Mesothelial cell of epicardium (in vitro differentiated cells): ENCODE measurements at places on chromosomes 13 and 19.

DNA sequence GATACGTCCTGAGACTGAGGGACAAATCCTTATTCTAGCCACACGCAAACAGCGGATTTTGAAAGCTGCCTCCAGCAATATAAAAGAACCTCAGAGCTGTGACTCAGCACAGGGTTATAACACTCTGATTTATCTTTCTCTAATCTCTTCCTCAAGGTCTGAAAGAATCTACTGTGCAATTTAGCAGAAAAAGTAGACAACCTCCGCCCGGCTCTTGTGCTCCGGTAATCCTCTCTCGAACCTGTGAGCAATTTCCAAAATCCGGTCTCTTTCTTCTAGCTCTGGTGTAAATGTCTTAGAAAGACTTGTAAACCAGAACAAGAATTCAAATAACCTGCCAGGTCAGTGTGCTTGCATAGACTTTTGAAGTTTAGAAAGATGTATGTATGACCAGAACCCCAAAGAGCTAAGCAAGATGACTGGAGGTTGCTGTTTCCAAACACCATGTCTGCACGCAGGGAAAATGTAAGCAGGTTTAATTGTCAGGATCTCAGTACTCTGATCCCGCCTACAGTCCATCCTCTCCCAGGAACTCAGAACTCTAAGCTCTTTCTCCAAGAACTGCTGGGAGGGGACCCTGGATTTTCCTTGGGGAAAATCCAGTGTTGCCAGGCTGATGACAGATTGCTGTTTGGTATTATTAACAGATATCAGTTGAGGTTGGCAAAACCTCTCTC is 338.1 kb downstream of the RFC3 start:
- H3K27ac ChIP-seq, result peak overlapping the region; percentile 89
- peaks cover 43% of the 10 kb centered on the region for H3K4me1 ChIP-seq
- no peaks in the 10 kb centered on the region for H3K36me3 ChIP-seq
- no peaks in the 10 kb centered on the region for H3K27me3 ChIP-seq

GRCh38 chr19:5782322-5782721 is 2.2 kb downstream of the PRR22 start:
- no peak overlapping the region for H3K27ac ChIP-seq
- H3K4me3 ChIP-seq, result no peak overlapping the region
- no peaks in the 10 kb centered on the region for H3K27me3 ChIP-seq
- H3K4me1 ChIP-seq, result no peaks in the 10 kb centered on the region
- H3K36me3 ChIP-seq, result peaks cover 17% of the 10 kb centered on the region
- DNase-seq, result no peak

- H3K4me3 ChIP-seq, result no peak overlapping the region
- no peaks in the 10 kb centered on the region for H3K27me3 ChIP-seq
- H3K36me3 ChIP-seq, result peaks cover 35% of the 10 kb centered on the region
- no peaks in the 10 kb centered on the region for H3K4me1 ChIP-seq
- H3K27ac ChIP-seq, result no peak overlapping the region
- no peak for DNase-seq
These were observed 11.7 kb downstream of the NOP53 start for GRCh38 chr19:47756953-47757608.

DNA sequence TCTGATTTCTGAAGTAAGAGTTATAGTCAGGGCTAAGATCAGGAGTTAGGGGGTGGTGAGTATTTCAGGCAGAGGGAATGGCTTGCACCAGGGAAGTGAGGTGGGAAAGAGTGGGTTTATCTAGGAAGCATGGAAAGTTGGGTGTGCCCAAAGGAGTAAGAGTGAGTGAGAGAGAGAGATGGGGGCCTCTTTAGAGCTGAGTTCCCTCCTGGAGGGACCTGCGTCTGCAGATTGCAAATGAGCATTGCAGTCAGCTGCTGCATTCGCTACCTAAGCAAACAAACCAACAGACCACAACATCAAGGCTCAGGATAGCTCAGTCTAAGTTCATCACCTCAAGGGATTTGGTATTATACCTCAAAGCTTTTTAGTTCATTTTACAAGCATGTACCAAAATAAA is 405.8 kb downstream of the FGF9 start:
- DNase-seq, result no peak
- no peaks in the 10 kb centered on the region for H3K36me3 ChIP-seq
- no peak overlapping the region for H3K4me3 ChIP-seq
- peaks cover 43% of the 10 kb centered on the region for H3K4me1 ChIP-seq
- no peaks in the 10 kb centered on the region for H3K27me3 ChIP-seq

DNA sequence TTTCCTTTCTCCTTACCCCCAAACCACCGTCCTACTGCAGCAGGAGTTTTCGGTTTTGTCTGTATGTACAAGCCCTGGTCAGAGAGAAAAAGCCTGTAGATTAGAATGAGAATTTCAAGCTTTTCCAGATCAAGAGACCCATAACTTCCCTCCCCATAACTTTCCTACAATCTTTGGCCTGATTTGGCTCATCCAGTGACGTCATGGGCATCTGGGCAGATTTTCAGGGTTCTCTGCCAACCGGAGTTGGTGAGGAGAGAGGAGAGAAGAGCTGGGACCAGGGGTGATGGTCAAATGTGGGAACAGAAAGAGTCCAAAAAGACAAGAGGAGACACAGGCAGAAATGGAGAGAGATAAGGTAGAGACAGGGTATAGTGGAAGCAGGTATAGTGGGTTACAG is 10.5 kb downstream of the IZUMO2 start:
- H3K4me3 ChIP-seq, result no peak overlapping the region
- DNase-seq, result no peak
- no peaks in the 10 kb centered on the region for H3K36me3 ChIP-seq

- H3K36me3 ChIP-seq, result peaks cover 3% of the 10 kb centered on the region
- no peak overlapping the region for H3K4me3 ChIP-seq
- H3K4me1 ChIP-seq, result peaks cover 9% of the 10 kb centered on the region
- peak overlapping the region; percentile 12 for H3K27ac ChIP-seq
These were observed 20.0 kb downstream of the PNMA8A start for GRCh38 chr19:46451352-46451751.

DNA sequence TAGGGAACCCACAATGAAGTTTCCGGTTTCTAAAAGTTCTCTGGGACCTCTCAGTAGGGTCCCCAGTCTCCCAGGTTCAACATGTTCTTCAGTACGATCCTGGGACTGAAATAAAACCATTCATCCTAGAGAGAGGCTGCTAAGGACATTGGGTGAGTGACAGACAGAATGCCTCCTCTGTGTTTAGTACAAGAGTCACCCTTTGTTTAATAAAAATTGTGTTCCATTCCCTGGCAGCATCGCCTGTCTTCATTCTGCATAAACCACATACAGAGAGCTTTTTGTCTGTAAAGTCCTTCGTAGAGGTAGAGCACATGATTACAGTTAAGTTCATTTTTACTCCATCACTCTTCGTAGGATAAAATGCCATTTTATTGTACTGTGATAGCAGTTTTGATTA is 95.3 kb upstream of the GPR12 start:
- peaks cover 17% of the 10 kb centered on the region for H3K4me1 ChIP-seq
- H3K27ac ChIP-seq, result no peak overlapping the region
- no peak overlapping the region for H3K4me3 ChIP-seq
- no peaks in the 10 kb centered on the region for H3K36me3 ChIP-seq

GRCh38 chr13:112179421-112179820 is 112.5 kb downstream of the SOX1 start:
- no peak overlapping the region for H3K27ac ChIP-seq
- H3K27me3 ChIP-seq, result peaks cover 43% of the 10 kb centered on the region
- no peak overlapping the region for H3K4me3 ChIP-seq
- no peak for DNase-seq
- peaks cover 5% of the 10 kb centered on the region for H3K4me1 ChIP-seq

DNA sequence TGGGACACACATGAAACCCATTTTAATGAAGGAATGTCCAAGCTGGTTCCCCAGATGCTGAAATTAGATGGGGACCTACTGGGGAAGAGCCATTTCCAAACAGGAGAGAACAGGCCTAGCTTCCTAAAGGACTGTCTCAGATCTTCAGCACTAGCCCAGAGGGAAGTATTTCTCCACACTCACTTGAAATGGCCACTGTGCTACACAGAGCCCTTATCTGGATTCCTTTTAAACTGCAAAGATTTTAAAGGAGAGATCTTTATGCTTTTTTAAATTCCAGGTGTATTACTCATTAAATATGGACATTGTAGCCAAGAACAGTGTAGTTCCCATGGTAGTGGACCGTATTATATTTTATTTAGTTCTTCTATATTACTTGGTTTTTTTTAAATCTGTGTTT is 255.3 kb downstream of the SHISA2 start:
- no peak overlapping the region for H3K27ac ChIP-seq
- peaks cover 6% of the 10 kb centered on the region for H3K36me3 ChIP-seq
- H3K4me3 ChIP-seq, result no peak overlapping the region
- no peaks in the 10 kb centered on the region for H3K4me1 ChIP-seq
- H3K27me3 ChIP-seq, result no peaks in the 10 kb centered on the region
- DNase-seq, result no peak

DNA sequence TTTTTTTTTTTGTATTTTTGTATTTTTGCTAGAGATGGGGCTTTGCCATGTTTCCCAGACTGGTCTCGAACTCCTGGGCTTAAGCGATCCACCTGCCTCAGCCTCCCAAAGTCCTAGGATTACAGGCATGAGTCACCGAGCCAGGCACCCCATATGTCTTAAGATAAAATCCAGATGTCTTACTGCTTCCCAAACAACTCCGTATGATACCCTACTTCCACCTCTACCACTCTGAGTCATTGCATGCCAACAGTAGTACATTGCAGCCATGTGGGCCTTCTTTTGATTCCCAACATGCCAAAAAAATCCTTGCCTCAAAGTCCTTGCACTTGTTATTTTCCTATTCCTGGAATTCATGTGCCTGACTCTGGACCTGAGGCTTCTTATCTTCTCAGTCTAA is 799.2 kb downstream of the GPC5 start:
- H3K27ac ChIP-seq, result no peak overlapping the region
- no peaks in the 10 kb centered on the region for H3K36me3 ChIP-seq
- DNase-seq, result no peak
- no peak overlapping the region for H3K4me3 ChIP-seq

DNA sequence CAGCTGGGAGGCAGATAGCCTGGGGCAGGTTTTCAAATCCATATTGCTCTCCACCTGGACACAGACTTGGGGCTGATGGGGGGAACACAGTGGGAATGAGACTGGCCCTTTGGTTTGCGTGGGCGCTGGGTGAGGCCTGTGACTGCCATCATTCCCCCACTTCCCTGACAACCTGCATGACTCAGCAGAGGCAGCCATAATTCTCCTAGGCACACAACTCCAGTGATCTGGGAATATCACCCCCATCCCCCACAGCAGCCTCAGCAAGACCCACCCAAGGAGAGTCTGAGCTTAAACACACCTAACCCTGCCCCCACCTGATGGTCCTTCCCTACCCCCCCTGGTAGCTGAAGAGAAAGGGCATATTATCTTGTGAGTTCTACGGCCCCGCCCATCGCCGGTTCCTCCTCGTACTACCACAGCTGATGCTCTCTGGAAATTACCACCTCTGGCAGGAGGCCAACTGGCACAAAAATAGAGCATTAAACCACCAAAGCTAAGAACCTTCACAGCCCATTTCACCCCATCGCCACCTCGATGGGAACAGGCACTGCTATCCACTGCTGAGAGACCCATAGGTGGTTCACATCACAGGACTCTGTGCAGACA is 71.0 kb downstream of the RNF17 start:
- H3K27me3 ChIP-seq, result peaks cover 19% of the 10 kb centered on the region
- DNase-seq, result no peak
- H3K27ac ChIP-seq, result no peak overlapping the region
- no peaks in the 10 kb centered on the region for H3K4me1 ChIP-seq
- no peaks in the 10 kb centered on the region for H3K36me3 ChIP-seq

DNA sequence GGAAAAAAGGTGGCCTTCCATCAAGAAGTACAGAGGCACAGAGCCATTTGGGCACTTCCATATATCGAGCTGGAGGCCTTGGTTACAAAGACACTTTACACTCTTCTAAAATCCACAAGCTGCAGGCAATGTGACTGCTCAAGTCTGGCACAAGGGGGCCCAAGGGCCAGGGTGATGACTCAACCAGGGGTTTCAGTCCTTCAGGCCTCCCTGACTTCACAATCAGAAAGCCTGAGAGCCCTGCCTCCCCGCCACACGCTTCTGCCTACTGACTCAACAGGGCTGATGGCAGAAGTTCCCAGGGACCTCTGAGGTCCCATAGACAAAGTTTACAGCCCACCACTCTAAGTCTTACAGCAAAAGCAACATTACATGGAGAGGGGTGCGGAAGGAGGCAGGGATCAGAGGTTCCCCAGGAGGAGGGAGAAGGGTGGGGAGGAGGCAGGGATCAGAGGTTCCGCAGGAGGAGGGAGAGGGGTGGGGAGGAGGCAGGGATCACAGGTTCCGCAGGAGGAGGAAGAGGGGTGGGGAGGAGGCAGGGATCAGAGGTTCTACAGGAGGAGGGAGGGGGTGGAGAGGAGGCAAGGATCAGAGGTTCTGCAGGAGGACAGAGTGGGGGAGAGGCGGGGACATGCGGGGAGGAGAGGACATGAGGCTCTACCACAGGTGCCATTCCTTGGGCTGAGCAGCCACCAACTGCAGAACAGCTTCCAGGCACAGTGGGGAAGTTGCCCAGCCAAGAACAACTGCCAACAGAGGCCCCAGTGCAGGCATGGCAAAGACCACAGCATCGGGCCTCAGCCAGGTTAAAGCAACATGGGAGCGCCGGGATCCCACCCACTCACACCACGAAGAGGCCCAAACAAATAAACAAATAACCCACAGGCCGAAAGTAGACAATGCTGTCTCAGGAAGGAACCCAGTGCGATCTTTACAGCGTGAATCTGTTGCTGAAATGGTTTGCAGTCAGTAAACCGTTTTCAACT is 52.0 kb downstream of the SLC7A1 start:
- H3K36me3 ChIP-seq, result no peaks in the 10 kb centered on the region
- H3K27ac ChIP-seq, result no peak overlapping the region
- no peaks in the 10 kb centered on the region for H3K27me3 ChIP-seq
- no peak overlapping the region for H3K4me3 ChIP-seq
- peaks cover 9% of the 10 kb centered on the region for H3K4me1 ChIP-seq

DNA sequence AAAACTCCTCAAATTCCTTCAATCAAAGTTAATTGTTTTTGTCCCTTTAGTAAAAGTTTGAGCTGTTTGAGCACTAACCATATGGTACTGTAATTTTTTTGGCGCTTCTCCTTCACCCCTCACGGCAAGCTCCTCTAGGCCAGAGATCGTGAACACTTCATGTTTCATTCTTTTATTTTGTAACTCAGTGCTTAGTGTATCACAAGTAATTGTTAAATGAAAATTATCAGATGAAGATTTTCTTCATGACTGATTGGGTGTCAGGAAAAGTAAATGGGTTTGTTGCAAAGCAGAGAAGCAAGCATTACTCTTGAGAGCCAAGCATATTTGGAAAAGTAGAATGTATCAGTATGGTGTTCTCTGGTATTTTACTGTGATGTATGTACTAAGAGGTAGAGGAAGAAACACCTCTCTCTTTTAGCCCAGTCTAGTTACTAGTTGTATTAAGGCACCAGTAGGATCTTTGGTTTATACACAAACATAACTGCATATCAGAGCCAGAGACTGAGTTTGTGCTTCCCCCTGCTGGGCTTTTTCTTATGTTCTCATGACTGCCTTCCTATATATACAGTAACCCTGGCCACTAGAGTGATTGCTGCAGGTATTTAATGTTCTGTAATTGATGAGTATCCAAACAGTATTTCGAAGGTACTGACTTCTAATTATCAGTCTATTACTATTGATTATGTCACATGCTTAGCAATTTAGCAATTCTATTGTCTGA is 202.3 kb upstream of the KLHL1 start:
- no peak overlapping the region for H3K27ac ChIP-seq
- H3K4me1 ChIP-seq, result no peaks in the 10 kb centered on the region
- no peak overlapping the region for H3K4me3 ChIP-seq
- H3K27me3 ChIP-seq, result no peaks in the 10 kb centered on the region
- H3K36me3 ChIP-seq, result no peaks in the 10 kb centered on the region
- no peak for DNase-seq
